ENCODE measurements at places on chromosomes 4 and X. TPM values are rescaled to one million over a fixed set of nuclear protein-coding genes. Genes with fewer than 3 reads are reported as not detected.

The TASL gene
- 3.2 TPM for total RNA-seq

The IL2 gene
- 24.8 TPM for total RNA-seq

The SPANXN3 gene
- total RNA-seq, result not detected

DNA sequence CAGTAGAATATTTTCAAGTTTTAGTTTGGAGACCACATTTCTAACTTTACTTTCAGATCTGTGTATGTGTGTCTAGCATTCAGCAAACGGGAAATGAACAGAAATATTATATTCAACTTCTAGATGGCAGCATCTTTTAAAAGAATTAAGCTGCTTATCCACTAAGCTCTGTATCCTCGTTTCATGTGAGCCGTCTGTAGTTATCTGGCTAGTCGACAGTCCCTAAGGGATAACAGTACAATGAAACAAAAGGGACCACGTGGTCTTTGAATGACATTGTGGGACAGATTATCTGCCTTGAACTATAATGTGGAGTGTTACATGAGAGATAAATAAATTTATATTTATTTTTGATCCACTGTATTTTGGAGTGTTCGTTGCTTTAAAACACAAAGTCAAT lies 35.8 kb upstream of the PRSS12 start:
- no peak overlapping the region for H3K27ac ChIP-seq
- no peaks in the 10 kb centered on the region for H3K4me1 ChIP-seq
- no peaks in the 10 kb centered on the region for H3K27me3 ChIP-seq
- H3K4me3 ChIP-seq, result no peak overlapping the region
- DNase-seq, result no peak

GRCh38 chr4:36388710-36389109 lies 107.3 kb downstream of the DTHD1 start:
- no peak overlapping the region for H3K27ac ChIP-seq
- no peak overlapping the region for H3K4me3 ChIP-seq
- DNase-seq, result no peak
- H3K36me3 ChIP-seq, result no peaks in the 10 kb centered on the region
- peaks cover 44% of the 10 kb centered on the region for H3K4me1 ChIP-seq
- H3K27me3 ChIP-seq, result peaks cover 7% of the 10 kb centered on the region

- H3K27ac ChIP-seq, result no peak overlapping the region
- no peaks in the 10 kb centered on the region for H3K4me1 ChIP-seq
- no peaks in the 10 kb centered on the region for H3K27me3 ChIP-seq
- no peak overlapping the region for H3K4me3 ChIP-seq
- H3K36me3 ChIP-seq, result no peaks in the 10 kb centered on the region
These were observed 169.9 kb upstream of the HAND2 start for GRCh38 chr4:173699841-173700475.

DNA sequence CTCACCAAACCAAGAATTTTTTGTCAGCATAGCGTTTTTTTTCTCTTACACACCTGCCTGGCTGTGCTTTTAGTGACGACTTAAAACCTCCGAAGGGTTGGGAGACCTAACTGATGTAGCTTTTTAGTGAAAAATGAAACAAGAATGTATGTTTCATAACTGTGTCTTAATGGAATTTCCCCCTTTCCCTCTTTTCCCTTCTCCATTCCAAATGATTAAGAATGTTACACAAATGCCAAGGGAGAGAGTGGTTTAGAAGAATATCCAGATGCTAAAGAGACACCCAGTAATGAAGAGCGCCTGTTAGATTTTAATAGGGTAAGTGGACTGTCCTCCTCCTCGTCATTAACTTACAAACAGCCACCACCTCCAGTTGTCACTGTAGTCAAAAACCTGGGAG lies 33.2 kb upstream of the TBC1D14 start:
- peaks cover 31% of the 10 kb centered on the region for H3K36me3 ChIP-seq
- H3K4me1 ChIP-seq, result no peaks in the 10 kb centered on the region
- no peaks in the 10 kb centered on the region for H3K27me3 ChIP-seq
